ENCODE measurements at places on chromosomes 6 and 20.

DNA sequence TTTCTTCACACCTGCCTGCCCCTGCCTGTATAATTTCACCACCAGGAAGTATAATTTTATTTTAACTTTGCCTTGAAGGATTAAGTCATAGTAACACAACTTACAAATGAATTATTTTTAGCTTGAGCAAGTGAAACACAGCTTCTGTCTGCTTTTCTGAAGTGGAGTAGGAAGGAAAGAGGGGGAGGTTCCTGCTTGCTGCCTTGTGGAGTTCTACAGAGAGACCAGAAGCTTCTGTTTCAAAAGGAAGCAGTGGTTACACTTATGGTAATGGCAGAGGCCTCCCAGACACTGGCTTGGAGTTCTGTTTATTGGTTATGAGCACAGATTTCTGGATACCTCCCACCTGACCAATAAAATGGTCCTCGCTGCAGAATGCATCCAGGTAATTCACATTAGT, 159.6 kb downstream of the TMEM200A start:
- no peak for DNase-seq

- no peak for DNase-seq
Observed at GRCh38 chr6:25193460-25194171, 85.6 kb upstream of the CARMIL1 start.

GRCh38 chr6:52176550-52176949, 9.6 kb upstream of the IL17A start:
- DNase-seq = no peak

DNA sequence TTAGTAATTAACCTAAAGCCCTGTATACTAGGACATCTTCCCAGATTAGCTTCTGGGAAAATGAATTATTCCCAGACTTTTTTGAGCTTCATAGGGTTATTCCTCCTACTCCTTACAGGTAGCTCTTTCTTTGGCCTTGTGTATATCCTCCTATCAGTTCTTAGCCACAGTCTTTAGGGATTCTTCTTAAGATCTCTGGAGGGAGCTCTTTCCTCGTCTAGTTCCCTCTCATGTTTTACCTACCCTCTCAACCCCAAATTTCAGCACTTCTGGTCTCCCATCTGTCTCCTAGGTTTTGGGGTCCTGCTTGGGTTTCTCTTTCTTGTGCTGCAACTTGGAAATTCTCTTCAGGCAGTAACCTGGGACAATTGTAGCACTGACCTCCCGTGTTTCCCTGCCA, 46.4 kb upstream of the SLC35B3 start:
- no peak for DNase-seq

DNA sequence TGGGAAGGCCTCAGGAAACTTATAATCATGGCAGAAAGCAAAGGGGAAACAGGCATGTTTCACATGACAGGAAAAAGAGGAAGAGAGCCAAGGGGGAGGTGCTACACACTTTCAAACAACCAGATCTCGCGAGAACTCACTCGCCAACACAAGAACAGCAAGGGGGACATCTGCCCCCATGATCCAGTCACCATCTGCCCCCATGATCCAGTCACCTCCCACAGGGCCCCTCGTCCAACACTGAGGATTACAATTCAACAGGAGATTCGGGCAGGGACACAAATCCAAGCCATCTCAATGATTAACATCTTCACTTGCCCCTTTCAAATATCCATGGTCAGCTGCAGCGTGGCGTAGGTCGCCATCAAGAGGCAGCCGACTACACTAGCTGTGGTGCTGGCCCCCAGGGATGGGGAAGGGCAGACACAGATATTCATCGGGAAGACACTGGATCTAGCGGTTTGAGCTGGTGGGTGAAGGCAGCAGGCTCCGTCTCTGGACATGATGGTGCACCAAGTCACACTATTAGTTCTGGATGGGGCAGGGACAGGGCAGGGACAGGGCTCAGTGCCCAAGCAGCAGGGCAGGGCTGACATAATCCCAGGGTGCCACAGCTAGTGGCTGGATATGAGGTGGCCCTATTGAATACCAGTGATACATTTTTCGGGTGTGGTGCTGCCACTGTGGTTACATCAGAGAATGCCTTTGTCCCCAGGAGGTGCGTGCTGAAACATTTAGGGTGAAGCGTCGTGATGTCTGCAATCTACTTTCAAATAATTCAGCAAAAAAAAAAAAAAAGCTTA, 31.6 kb downstream of the TUBB2B start:
- no peak for DNase-seq

All from Right ventricle myocardium superior (tissue), 1 donor.